Ammon's horn (tissue), 1 donor: ENCODE measurements at places on chromosomes 2 and 18.

DNA sequence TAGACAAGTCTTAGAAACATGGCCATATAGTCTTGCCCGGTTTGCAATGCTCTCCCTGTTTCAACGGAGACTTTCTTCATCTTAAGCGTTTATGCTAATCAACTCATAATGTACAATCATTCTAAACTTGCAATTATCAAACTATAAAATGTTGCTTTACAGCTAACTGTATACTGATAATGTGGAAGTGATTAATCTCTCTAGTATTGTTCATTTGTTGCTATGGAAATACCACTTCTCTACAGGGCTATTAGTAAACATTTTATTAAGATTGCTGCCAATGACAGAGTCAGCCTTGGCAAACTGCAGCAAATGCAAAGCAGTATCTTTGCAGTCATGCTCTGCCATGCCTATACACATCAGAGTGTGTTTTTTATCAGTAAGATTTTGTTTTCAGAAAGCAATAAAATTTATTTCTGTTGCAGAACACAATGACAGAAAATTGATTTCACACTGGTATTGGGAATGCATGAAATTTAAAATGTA lies 1201.8 kb upstream of the CDH2 start:
- peak; percentile 4 for DNase-seq

DNA sequence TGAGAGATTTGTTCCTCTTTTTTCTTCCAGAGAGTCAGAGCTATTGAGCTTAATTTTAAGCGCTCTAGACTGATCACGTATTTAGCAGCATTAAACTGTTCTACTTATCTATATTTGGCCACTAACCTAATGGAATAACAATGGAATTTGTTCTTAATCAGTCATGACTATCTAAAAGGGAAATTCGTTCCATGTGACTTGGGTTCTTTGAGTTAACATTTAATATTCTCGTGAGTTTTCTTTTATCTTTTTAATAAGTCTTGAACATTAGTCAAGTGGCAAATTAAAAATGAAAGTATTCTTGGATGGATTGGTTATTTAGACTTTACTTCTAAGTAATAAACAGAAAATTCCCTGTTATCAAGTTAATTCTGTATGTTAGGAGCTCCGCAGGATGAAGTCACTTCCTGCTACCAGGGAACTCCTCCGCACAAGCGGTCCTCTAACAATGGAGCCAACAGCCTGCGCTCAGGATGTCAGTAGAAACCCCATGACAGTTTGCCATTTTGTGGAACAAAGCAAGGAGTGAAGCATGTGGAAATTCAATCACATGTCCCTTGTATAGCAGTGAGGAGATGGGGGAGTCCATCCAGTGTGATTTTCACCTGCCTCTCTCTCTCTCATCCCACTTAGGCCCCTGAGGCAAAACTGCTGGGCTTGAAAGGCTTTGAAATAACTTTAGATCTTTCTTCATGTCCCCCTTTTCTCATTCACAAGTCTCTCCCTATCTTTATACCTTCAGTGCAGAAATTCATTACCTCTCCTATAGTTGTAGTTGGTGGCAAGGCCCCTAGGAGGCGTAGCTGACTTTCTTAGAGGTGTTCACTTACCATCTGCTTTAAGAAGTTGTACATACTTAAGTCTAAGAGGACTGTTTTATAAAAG lies 138.1 kb downstream of the WDR7 start:
- DNase-seq = no peak

DNA sequence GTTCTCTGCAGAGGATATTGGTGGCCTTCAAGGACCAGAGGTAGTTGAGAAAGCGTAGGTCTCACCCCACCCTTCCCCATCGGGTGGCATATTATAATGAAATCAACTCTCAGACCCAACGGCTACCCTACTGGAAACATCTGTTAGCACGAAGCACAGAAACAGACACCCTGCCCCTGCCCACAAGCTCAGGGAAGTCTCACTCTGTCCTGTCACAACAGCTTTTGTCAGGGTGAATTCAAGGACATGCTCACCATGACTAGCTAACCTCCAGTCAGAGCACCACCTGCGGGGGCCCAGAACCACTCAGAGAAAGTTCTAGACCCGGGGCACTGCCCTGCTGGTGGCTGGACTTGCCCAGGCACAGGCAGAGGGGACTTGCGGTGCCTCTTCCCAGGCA lies 3.5 kb upstream of the B3GNT7 start:
- no peak for DNase-seq

DNA sequence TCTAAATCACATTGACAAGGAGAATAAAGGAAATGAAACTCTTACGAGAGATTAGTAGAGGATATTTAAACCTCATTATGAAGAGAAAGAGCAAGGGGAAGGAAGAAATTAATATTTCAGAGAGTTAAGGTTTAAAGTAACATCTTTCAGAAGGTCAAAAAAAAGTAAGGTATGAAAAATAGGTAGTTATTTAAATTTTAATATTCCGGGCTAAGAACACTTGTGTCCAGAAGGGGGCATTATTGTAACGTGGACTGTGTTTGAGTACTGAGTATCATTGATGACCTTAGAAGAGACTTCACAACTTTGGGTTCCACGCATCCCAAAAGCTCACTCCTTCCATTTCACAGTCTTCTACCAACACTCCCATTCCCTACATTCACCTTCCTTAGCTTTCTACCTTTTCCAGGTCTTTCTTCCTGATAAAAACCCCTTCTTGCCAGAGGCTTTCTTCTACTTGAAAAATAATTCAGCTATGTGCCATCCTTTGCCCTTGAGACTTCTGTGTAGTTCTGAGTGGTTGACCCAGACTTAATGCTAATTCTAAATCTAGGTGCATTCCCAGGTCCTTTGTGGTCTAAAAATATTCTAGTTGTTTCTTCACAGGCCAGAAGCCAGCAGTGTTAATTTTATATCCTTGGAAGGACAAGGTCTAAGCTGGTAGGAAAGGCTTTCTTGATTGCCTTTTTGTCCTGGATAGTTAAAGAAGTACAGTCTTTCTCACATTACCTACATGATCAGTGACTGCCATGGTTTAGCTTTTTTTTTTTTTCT lies 16.5 kb downstream of the DYNC1I2 start:
- peak; percentile 35 for DNase-seq

DNA sequence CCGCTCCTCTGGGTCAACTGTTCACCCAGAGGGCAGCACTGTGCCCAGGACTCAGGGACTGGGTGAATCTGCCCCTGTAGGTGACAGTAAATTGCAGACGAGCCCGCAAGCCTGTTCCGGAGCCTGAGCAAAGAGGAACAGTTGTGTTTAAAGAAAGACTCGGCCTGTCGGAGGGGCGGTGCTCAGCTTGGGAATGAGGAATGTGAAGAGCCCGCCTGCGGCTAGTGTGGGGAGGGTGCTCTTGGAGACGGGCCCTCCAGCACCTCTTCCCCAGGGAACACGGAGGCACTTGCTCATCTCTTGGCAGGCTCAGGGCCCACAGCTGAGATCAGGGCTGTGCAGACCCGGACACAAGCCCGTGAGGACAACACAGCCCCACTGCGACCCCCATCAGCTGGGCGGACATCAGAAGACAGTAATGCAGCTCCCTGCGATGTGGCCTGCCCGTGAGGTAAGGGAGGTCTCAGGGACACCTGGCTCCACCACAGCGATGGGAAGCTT lies 299.0 kb downstream of the NDUFA10 start:
- DNase-seq = no peak

- no peak for DNase-seq
Measured at GRCh38 chr2:26052740-26053139, 18.9 kb downstream of the RAB10 start.

- no peak for DNase-seq
Measured at GRCh38 chr2:52308156-52308555, 1276.2 kb upstream of the NRXN1 start.

DNA sequence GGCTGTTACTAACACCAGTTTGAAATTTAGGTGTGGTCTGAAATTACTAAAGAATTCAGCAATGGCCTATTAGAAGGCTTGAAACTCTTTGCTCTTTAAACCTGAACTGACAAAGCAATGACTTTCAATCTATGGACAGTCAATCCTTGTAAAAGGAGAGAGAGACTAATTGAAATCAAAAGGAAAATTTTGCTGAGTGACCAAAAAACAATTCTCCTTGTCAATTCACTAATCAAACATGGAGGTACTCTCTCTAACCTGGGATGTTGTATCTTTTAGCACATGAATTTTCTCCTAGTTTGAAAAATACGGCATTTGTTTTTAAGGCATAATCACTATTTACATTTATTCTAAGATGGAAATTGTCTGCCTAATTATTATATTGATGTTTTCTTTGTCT lies 49.6 kb upstream of the ATIC start:
- DNase-seq = no peak

DNA sequence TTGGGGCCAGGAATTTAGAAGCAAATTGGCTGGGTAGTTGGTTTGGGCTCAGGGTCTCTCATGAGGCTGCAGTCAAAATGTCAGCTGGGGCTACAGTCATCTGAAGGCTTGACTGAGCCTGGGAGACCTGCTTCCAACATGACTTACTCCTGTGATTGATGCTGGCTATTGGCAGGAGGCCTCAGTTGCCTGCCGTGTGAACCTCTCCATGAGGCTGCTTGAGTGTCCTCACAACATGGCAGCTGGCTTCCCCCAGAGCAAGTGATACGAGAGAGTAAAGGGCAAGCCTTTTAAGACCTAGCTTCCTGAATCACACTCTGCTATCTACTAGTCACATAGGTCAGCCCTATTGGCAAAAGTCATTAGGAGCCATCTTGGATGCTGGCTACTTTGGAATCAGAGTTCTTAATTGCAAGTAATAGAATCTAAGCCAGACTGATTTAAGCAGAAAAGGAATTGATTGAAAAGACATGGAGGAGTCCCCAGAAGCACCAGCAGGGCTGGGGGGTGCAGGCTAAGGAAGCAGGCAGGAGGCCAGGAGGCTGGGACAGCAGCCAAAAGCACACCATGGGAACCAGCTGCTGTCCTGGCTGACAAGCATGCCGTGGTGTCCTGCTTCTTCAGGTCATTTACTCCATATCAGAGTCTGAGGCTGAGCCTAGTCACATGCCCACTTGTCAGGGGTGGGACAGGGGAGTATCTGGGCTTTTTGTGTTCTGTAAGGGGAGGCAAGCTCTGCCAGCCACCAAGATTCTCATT lies 7.8 kb upstream of the GIGYF2 start:
- peak; percentile 77 for DNase-seq

- no peak for DNase-seq
Measured at GRCh38 chr2:235539773-235540172, 45.9 kb downstream of the AGAP1 start.
